ENCODE measurements at places on chromosomes 6 and 20.

DNA sequence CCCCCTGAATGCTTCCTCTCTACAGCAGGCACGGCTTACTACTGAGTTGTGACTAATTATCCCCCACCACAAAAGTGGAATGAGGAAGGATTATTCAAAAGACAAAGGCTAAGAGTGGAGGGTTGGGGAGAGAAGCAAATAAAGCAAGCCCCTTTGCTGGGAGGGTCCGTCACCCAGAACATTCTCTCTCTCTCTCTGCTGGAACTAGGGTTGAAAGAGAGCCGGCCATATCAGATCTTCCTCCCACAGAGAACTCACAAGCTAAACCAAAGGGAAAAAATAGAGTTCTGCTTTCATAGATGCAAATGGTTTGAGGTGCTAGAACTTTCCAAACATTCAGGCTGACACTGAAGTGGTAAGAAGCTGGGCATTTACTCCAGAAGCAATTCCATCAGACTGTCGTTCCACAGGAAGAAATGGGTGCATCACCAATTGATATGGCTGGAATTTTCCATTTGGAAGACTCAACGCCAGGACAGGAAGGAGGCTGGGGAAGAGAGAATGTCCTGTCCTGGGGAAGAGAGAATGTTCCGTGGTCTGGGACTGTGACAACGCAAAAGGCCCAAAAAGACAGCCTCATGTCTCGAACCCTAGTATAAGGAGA, 7.9 kb downstream of the ZMYND8 start:
- DNase-seq = no peak

DNA sequence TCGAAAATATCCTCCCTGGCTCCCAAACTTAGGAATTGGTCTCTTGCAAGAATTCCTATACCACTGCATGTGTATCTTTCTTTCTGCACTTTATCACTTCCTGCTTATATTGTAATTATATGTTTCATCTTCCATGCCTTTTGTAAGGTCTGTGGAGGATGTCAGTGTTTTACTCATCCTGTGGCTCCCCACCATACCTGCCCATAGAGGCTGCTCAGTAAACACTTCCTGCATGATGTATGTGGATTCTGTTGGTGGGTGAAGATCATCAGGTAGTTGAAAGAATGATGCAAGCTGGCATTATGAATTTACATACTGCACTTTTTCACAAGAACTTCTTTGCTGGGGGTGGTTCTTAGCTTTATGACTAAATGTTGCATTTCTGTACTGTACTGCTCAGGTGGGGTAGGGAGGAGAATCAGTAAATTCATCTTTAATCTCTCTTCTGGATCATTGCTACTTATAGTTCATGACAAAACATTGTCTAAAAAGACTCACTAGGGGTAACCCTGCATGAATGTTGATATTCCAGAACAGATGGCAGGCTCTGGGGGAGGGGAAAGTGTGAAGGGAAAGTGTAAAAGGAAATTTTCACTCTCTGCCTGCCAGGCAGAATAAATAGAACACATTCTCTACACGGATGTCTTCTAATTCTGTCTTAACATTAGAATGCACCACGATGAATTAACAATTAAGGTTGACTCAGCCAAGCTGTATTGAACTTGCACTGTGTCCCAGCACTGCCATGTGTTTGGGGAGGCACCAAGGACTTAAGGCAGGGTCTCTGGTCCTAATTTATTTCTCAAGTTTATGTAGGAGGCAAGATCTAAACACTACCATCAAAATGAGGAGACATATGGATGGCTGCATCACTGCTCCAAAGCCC, 36.0 kb upstream of the KLHL31 start:
- peak; percentile 74 for DNase-seq

GRCh38 chr6:46983007-46983411, 59.1 kb downstream of the ADGRF1 start:
- peak; percentile 19 for DNase-seq

GRCh38 chr20:21826976-21827375, 121.5 kb downstream of the PAX1 start:
- DNase-seq = peak; percentile 18

GRCh38 chr6:85058806-85059205, 294.4 kb upstream of the TBX18 start:
- DNase-seq = no peak

DNA sequence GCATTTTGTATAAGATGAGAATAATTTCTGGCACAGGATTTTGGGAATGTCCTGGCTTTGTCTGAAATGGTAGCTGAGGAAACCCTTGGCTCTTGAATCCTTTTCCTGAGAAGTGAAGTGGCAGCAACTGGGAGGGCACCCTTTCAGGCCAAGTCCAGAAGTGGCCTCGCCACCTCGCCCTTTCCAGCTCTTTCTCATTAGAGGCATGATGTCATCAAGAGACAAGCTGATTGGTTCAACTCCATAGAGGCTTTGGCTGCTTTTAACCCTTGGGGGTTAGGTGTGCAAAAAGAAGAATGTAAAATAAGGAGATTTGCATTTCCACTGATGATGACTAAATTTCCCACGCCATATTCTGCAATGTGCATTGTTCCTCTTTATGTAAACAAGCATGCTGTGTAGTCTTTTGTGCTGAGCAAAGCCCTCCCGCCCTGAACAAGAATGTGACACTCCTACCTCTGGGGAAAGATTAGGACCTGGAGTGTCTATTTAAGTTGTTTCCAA, 116.5 kb downstream of the TCP11 start:
- DNase-seq = peak; percentile 79

- DNase-seq = no peak
Measured at GRCh38 chr6:31131595-31131994, 7.3 kb downstream of the PSORS1C2 start.

DNA sequence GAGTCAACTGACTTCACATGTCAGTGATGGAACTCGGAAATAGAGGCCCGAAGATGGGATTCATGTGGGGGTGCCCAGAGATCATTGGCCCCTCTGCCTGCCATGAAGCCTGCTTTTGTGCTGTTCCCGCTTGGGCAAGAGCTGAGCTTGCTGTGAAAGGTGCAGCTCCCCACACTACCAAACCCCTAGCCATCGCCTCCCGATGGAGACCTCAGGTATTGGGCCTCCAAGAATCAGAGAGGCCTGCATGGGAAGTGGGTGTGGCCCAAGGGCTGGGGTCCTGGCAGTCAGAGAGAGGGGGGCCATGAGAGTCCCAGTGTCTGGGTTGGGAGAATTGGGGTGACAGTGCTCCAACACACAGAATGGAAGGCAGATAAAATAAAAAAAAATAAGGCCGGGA, 160.9 kb downstream of the SOD2 start:
- DNase-seq = no peak

Data from tongue (tissue), 3 donors.